Smooth muscle cell of bladder (primary cell): ENCODE measurements at places on chromosomes 6 and 20. TPM values are rescaled to one million over a fixed set of nuclear protein-coding genes. Genes with fewer than 3 reads are reported as not detected.

Gene BPIFA1
- total RNA-seq = not detected in 2 replicates

Gene ATG5
- total RNA-seq = 47.8 and 51.3 TPM in 2 replicates

Gene TCF21
- total RNA-seq = 19.0 and 27.4 TPM in 2 replicates

Gene ASIP
- not detected in 2 replicates for total RNA-seq

Gene HRH3
- total RNA-seq = not detected in 2 replicates

Gene LINC00237
- not detected in 2 replicates for total RNA-seq

Gene KLC4
- 15.5 and 18.7 TPM in 2 replicates for total RNA-seq

Gene C6orf118
- total RNA-seq = not detected in 2 replicates
